GM13976 (cell line): ENCODE measurements at places on chromosomes 5 and 9.
A peak's percentile ranks its signal among the peaks of the same experiment; 100 is the strongest.

GRCh38 chr5:105230516-105231157 is 1668.0 kb upstream of the NUDT12 start:
- DNase-seq, result no peak

DNA sequence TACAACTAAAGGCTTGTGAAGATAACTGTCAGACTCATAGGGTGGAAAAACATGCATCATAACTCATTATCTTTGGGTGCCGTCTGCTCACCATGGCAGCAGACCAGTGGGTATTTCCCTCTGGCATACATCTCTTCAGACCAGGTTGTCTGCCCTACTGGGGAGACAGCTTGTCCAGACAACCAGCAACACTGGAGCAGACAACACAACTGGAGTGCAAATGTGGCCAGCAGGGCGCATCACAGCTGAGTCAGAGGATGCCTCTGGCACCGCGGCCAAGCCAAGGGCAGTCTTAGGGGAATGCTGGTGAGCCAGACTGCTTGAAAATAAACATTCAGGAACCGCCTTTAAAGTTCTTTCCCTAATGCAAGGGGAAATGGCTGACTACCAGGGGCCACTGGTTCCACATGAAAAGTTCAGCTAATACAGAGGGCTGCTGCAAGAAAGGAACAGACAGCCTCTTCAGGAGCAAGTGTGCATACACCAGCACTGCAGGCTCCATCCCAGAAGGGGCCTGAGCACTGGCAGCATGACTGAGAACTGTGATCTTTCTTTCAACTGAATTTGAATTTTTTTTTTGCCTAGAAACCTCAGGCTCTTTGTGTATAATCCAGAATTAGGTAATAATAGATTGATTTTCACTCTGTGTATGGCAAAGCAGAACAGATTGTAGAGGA is 77.3 kb downstream of the MAMDC2 start:
- no peak for DNase-seq

- DNase-seq, result no peak
Observed at GRCh38 chr5:141322261-141322660, 1.7 kb upstream of the TAF7 start.

DNA sequence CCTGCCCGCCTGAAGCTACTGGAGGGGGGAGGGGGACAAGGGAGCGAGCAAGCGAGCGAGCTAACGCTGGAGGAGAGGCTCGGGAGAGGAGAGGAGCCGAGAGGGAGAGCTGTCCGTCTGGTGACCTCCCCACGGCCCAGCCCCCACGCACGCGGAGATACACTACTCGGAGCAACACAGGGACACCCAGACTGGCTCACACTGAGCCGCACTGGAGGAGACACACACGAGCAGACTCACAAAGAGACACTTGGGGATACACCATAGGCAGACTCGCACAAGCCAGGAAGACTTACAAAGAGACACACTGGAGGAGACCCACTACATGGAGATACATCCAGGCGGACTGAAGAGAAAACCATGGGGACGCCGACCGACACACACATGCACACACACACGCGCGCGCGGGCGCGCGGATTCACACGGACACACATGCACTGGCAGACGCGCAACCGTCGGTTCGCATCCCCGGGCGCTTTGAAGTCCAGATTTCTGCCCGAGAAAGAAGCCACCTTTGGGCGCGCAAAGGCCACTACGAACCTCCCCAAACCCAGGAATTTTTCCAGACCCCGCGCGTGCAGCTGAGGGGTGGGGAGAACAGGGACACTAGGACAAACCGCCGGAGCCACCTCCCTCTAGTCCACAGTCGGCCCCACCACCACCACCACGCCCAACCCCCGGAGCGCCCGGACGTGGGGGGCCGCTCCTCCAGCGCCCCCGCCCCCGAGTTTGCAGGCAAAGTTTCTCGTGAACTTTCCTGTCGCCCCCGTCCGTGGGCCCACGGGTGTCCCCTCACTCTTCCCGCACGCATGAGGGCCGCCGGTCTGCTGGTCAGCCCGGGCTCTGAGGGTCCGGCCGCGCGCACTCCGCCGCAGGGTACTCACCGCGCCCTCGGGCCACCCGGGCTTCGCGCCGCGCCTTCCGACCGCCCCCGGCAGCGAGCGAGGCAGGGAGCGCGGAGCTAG is 571 bp downstream of the CNTFR start:
- no peak for DNase-seq

GRCh38 chr9:106862821-106863720 is at the start of gene ZNF462:
Gene ZNF462 (plus strand): TSS chr9:106863166. CDS start chr9:106923384, 60,218 bp downstream.
- peak; percentile 32 for DNase-seq

DNA sequence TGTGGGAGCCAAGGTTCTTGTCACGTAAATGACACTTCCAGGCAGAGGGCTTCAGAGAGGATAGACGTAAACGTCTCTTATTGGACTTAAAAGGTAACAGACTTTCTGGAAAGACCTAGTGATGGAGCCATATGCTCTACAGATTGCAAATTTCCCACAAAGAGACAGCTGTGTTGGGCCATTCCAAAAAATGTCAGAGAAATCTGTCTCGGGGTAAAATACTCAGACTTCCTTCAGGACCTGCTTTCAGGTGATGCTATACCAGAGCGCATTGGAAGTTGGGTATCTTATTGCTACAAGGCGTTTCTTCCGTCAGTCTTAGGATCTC is 29.2 kb downstream of the PROP1 start:
- no peak for DNase-seq
